ENCODE measurements at places on chromosomes 5 and 9.

- no peak for DNase-seq
These were observed 251.2 kb downstream of the NFIB start for GRCh38 chr9:14062586-14063221.

DNA sequence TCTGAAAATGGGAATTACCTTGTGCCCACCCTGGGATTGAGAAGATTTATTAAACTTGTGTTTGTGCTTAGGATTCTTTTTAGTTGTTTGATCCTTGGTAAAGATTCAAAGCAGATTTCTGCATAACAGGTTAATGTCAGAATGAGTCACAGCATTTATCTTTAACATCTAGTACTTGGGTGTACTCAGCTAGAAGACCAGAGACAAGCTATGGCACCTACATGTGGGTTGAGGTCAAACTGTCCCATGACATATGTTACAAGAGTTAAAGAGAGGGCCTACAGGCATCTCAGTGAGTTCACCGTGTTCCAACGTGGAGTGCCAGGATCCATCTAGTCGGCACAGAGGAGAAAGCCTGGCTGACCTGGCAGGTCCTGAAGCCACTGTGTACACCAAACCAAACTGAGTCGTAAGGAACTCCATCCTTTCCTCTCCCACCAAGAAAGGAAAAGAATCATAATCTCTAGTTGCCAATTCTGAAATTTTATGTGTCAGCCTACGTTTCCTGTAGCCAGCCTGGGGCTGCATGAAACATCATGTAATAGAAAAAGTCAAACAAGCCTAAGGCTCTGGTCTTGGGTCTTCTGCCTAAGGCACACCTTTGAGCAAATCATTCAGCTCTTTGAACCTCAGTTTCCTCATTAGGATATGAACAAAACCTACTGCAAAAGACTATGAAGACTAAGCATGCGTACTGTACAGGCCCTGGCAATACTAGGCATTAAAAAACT, 73.7 kb downstream of the RCL1 start:
- peak; percentile 64 for DNase-seq

DNA sequence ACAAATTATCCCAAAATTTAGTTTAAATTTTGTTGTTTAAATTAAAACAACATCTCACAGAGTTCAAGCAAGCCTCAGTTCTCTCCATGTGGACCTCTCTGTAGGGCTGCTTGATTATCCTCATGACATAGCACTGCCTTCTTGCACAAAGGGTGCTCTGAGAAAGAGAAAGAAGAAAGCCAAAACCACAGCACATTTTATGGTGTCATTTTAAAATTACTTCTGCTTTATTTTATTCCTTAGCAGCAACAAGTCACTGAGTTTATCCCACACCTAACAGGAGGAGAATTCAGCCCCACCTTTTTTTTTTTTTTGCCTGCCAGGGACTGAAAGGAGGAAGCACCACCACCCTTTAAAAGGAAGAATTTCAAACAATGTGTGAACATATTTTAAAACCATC, 12.8 kb upstream of the KCNV2 start:
- peak; percentile 51 for DNase-seq

- peak; percentile 47 for DNase-seq
These were observed 4.8 kb downstream of the PSIP1 start for GRCh38 chr9:15505921-15506320.

- DNase-seq = no peak
These were observed 233.5 kb downstream of the FRMD3 start for GRCh38 chr9:83304686-83305085.

GRCh38 chr5:163562071-163562470, 56.7 kb downstream of the MAT2B start:
- no peak for DNase-seq

DNA sequence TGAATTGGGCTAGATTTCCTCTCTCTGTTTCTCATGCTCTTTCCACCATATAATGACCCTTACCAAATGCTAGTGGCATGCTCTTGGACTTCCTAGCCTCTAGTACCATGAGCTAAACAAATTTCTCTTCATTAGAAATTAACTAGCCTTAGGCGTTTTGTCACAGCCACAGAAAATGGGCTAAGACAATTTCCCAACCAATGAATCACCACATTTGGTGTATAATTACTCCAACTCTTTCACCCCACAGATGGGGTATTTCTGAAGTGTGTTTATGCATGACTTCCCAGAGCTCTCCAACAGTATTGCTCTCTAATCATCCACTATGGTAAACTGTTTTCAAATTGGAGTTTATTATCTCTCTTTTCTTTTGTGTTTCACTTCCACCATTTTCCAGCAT, 1041.1 kb upstream of the COX7C start:
- no peak for DNase-seq

DNA sequence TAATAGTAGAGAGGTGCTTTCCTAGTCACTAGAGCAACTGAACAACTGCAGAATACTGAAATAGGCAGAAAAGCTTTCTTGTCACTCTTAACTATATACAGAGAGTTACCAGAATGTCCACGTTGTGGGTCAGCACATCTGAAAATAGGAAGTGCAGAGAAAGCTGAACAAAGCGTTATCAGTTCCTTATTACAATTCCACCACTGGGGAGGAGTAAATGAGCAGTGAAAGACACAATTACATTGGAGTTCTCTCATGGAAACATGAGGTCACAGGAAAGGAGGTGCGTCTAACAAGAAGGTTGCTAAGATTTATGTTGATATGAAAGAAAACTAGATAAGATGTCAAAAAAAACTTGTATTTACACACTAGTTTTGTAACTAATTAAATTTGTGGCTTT, 461.9 kb upstream of the COX7C start:
- DNase-seq = no peak

DNA sequence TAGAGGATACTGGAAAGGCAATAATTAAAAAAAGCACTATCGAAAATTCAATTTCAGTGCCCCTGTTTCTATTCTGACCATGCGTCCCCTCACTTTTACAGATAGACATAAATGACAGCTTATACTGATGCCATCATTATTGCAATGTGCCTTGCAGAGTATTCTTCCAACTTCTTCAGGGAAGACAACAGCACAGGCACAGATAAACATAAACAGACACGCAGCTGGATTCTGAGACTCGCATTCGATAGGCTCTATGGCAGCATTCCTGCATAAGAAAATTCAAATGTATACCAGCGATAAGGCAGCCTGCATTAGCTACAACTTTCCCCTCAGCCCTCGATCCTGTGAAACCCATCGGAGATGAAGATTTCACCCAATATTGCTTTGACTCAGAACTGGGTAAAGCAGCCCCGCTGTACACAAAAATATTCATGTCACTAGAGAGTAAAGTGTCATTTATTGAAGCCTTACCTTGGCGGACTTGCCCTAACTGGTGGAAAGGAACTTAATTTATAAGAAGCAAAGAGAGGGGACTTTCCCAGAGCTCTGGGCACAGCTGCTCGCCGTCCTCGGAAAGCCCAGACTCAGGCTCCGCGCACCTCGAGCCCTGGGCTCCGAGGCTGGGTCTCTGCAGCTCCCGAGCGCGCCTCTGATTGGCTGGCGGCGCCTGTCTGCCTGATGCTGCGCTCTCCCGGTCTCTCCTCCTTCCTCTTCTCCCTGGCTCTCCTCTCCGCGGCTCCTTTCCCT, at the start of gene CDH18:
Gene CDH18, minus strand, starts transcription at position 589 of the 750 bp plus-strand sequence. CDS start 149,214 bp downstream, outside the sequence.
- no peak for DNase-seq

DNA sequence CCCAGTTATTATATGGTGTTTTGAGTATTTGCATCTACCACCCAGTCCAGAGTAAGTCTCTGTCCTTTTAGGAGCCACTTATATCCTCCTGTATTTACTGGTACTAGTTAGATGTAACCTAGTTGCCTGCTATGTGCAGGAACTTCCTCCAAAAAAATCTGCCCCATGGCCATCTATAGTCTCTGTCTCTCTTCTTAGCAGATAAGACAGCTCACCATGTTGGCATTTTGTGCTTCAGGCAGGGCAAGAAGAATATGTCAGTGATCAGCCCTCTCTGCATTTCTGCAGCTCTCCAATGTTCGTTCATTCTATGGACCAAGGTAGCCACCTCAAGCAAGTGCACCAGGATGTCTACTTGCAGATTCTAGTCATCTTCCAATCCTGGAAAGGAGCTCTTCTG, 446.5 kb downstream of the TLE1 start:
- DNase-seq = no peak

- DNase-seq = peak; percentile 80
These were observed 64.0 kb downstream of the CARTPT start for GRCh38 chr5:71782771-71783770.

GRCh38 chr9:29322240-29322639, 1749.0 kb upstream of the C9orf72 start:
- no peak for DNase-seq

DNA sequence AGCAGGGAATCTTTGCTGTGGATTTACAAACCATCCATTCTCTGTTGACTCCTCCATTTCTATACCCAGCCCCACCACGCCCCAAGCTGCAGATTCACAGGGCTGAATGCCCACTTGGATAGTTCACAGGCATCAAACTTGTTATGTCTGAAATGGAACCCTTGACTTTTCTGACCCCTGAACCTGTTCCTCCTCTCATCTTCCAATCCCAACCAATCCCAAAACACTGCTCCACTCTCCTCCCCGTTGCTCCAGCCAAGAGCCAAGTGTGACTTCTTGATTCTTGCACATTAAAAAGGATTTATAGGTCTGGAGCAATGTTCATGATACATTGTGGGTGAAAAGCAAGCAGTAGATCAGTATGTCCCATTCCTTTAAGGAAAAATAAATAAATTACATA, 145.6 kb downstream of the DAB2IP start:
- DNase-seq = no peak

DNA sequence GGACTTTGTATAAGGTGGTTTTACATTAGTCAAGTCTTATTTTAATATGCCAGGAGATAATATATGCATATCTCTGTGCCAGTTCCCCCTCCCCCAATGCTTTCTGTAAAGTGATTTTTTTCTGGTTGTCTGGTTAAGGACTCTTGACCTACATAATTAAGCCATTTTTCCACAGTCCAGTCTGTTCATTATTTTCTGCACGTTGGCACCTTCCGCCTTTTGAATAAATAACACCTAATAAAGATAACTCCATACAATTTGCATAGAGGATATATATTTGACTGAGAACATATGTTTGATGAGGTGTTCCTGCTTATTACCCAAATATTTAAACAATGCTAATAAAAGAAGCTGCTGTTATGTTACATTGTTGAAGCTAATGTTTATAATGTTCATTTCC, 320.9 kb downstream of the DMAC1 start:
- no peak for DNase-seq
